ENCODE measurements at places on chromosomes 3 and 15.

DNA sequence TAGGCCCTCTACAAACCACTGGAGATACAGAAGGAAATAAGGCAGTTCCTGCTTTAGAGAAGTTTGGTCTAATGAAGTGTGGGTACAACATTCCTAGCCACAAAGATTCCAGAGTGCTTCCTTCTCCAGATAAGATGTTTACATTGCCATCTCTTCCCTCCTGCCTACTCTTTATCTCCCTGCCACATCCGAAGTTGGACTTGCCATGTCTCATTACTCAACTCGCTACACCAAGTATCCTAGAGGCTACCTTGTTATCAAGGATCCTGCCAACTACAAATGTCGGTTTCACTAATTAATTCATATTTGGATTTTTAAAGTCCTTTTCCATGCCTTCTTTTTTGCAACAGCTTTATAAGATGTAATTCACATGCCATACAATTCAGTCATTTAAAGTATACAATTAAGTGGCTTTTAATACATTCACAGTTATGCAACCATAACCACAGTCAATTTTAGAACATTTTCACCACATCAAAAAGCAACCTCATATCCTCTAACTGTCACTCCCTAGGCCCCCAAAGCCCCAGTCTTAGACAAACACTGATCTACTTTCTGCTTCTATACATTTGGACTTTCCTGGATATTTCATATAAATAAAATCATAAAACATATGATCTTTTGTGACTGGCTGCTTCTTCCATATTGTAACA lies 53.7 kb upstream of the CSTA start:
- no peak for DNase-seq

DNA sequence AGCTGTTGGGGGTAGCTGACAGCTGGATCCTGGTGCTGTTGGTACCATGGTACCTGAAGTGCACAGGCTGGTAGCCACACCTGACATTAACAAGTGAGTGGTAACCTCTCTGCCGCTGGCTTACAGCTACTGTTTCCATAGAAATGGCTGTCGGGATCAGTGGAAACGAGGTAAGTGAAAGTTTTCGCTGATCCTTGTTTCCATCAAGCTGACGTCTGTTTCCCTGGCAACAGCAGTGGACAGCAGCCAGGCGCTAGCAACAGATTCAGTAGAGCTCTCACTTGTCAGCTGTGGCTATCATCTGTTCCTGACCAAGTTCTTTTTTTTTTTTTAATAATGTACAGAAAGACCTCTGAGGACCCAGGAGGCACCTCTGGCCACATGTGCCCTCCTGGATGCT lies 166.2 kb downstream of the CHDH start:
- DNase-seq, result peak; percentile 20

- DNase-seq, result no peak
Measured at GRCh38 chr3:133998691-133999241, 31.0 kb downstream of the SLCO2A1 start.

DNA sequence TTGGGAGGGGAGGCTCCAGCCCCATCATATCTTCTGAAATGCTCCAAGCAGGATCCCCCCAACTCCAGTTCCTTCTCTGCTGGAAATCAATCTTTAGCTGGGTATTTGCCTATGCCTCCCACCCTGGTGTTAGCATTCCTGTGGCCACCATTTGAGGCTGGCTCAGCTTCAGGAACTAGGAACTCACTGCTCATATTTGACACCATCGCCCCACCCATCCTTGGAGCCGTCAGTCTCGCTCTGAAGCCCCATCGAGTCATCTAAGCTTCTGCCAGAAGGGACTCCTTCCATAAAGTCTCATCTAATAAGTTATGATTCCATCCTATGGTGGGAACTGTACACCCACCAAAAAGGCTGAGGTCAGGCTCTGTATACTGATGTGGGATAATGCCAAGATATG lies 26.4 kb downstream of the PRKCD start:
- DNase-seq, result no peak

- no peak for DNase-seq
Measured at GRCh38 chr15:41862515-41863116, 24.0 kb downstream of the PLA2G4B start.

- DNase-seq, result no peak
Measured at GRCh38 chr15:63396152-63396928, 14.7 kb upstream of the CA12 start.

DNA sequence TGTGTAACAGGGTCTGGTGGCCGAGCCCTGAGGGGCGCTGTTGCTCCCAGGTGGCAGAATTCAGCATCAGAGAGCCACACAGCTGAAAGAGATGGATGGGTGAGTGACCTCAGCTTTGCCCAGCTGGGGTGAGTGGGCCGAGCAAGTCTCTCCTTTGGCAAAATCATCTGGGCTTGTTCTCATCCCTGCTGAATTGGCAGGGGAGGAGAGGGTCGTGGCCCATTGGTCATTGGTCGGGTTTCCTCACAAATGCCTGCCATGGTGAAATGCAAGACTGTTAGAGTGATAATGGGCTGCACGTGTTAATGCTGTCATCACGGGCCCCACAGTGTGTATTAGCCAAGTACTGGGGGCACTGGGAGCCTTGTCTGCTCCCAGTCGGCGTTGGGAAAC lies 15.9 kb downstream of the ABHD2 start:
- DNase-seq, result no peak

DNA sequence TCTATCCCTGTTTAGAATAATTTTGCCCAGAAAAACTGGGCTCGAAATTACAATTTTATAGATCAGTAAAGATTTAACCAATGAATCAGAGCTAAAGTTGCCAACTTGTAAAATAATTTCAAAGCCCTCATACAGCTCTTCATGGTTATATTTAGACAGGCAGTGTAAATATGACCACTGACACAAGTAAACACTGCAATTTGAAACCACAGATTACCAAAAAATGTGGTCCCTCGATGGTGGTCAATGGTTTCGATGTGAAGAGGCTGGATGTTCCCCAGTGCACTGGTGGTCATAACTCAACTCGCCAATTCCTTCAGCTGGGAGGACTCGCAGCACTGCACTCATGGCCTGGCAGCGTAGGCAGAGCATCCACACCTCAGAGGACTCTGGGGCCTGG lies 28.6 kb downstream of the LRTM1 start:
- no peak for DNase-seq

DNA sequence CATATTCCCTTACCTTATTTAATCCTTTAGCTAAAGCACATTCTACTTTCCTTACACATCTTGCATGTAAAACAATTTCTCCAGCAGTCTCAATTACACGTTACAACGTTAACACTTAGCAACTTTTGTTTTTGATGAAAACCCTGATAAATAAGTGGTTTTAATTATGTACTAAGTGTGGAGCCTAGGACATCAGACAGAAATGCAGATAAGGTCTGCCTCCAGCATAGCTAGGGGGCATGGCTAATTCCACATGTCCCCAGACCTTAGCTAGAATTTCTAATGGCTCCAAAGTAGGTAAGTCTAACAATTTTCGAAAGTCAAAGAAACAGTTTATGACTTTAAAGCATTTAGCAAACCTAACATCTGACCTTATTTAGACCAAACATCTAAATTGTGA lies 77.4 kb upstream of the TERB2 start:
- DNase-seq, result no peak

DNA sequence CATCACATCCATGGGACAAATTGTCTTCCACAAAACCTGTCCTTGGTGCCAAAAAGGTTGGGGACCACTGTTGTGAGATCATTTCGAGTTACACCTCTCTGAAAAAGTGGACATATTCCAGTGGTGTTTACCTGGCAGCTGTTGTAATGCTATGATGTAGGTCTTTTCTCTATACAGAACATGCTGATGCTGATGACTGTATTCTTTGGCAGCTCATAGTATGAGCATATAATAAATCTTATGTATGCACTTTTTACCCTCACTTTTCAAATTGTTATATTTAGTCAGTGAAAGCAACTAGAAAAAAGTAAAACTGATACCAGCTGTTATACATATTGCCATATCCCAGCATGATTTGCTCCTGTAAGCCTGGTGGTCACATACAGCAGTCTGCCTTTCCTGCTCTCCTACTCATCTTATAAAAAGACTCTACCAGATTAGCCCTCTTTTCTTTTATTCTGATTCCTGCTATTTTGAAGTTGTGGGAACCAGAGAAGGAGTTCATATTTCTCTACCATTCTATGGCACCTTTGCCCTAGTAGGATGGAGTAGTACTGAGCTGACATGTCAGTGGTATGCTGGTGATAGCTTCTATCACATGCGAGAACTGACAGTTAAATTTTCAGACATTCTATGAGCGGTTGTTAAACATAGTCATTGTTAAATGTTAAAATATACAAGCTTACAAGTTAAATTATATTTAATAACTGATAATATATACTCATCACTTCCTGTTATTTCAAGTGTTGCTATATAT lies 128.7 kb downstream of the FNDC3B start:
- no peak for DNase-seq

GRCh38 chr3:58334013-58334321 lies 1.3 kb downstream of the PXK start:
- no peak for DNase-seq

- no peak for DNase-seq
Measured at GRCh38 chr3:48553886-48554845, 2.4 kb downstream of the PFKFB4 start.

DNA sequence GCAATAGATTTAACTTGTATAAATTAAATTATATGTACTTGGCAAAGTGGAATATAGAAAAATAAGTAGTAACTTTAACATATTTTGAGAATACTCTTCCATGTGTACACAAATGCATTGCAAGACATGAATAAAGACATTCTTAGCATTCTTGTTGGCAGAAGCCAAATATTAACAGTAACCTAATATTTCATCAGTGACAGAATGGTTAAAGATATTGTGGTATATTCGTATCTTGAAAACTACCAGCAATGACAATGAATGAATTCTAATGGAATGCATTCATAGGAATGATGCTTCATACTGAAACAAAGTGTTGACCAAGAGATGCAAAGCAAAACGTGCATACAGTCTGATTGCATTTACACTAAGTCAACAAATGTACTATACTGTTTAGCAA lies 524.7 kb downstream of the GRM7 start:
- no peak for DNase-seq

DNA sequence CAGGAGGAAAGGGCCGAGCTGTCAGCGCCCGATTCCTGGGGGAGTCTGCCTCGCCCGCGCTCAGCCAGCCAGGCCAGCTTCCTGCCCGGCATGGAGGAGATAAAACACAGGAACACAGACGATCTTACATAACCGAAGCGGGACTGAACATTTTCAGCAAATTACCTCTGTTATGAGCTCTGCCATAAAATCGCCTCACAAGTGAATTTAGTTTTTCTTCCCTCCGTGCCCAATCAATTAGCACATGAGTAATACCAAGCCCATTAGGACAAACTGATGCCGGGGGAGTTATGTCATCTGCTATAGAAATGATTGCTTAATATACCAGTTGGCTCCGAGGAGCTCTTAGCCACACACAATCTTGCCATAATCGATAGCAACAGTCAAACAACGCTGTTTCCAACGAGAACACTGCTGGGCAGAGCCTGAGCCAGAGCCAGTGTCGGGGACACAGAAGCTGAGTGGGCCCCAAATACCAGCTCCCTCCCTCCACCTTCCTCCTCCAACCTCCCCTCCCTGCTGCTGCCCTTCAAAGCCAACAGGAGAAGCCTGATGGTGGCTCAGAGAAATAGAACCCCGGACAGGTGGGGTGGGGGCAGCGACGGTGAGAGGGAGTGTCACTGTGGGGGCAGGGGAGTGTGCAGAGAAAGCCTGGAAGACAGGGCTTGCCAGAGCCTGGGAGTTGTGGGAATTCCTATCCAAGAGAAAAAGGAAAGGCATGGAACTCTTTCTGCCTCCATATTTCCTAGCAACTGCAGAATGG lies 279.4 kb upstream of the TLE3 start:
- peak; percentile 17 for DNase-seq

DNA sequence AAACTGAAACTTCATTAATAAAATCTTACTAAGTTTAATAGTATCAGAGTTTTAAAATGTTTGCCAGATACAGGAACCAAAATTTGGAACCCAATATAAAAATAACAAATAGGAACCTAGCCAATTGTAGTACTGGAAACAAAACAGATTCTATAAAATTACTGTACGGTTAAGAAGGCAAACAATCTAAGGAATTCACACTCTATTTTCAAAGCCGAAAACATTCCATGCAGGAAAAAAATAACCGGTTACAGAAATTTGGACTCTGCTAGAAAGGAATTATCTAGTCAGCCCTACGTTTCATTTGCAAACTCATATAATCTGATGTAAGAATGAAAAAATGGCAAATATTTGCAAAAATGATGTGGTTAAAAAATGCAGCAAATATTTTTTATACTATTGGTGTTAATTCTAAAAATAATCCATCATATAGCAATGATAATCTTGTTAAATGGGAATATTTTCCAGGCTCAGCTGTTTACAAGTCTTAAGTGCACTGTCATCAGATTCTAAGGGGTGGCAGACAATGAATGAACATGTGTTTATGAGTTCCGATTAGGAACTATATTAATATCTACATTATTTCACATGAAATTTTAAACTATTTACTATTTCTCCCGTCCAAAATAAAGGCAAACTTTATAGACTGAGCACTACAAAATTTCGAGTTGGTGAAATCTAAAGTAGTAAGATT lies 58.1 kb downstream of the DCBLD2 start:
- no peak for DNase-seq

GRCh38 chr15:73403171-73403570 lies 34.4 kb upstream of the HCN4 start:
- no peak for DNase-seq

GRCh38 chr3:30186741-30187219 lies 419.6 kb upstream of the TGFBR2 start:
- no peak for DNase-seq

DNA sequence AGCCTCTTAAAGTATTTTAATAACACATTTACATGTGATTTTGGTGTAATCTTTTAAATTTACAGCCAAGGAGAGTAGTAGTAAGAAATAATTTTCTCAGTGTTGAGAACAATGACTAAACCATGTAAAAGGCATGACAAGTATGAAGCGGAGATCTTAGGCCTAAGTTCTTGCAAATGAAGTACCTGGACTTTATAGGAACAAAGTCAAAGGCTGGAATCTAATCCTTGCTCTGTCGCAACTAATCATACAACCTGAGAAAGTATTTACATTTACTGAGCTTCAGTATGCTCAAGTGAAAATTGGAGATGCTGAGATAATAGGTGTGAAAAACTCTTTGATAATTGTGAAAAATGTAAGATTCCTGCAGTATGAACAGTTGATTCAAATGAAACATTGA lies 86.4 kb upstream of the VGLL3 start:
- no peak for DNase-seq

DNA sequence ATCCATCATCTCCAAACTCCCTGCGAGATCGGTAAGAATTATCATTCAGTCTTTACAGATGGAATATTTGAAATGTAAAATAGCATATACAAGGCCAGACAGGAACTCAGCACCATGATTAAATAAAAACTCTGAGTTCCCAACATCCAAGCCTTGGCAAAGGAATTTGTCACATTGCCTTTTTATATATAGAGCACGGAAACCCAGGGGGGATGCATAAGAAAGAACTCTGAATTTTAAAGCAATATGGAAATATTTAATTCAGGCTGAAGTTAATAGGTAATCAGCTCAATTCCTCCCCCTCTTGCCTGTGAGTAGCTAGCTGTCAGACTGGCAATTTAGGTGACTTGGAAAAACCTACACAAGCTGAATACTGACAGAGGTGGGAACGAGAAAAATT lies 217.9 kb upstream of the KCNMB2 start:
- no peak for DNase-seq
